ENCODE measurements at places on chromosomes 12 and 14. TPM values are rescaled to one million over a fixed set of nuclear protein-coding genes. Genes with fewer than 3 reads are reported as not detected.

- H3K27me3 ChIP-seq = no peaks in the 10 kb centered on the region
- DNase-seq = no peak
- no peak overlapping the region for H3K4me3 ChIP-seq
- H3K36me3 ChIP-seq = no peaks in the 10 kb centered on the region
- peaks cover 12% of the 10 kb centered on the region for H3K4me1 ChIP-seq
These were observed 27.1 kb upstream of the PCNX4 start for GRCh38 chr14:60064491-60065072.

- H3K4me3 ChIP-seq = no peak overlapping the region
- peaks cover 22% of the 10 kb centered on the region for H3K36me3 ChIP-seq
- H3K27me3 ChIP-seq = no peaks in the 10 kb centered on the region
- H3K27ac ChIP-seq = peak overlapping the region; percentile 71
- peaks cover 14% of the 10 kb centered on the region for H3K4me1 ChIP-seq
These were observed 79.2 kb downstream of the HECTD4 start for GRCh38 chr12:112303004-112303403.

GRCh38 chr12:101794574-101794973 is 36.2 kb downstream of the GNPTAB start:
- no peak overlapping the region for H3K27ac ChIP-seq
- no peak for DNase-seq
- H3K36me3 ChIP-seq = no peaks in the 10 kb centered on the region
- no peaks in the 10 kb centered on the region for H3K27me3 ChIP-seq
- no peaks in the 10 kb centered on the region for H3K4me1 ChIP-seq
- H3K4me3 ChIP-seq = no peak overlapping the region

Gene GPR162
- total RNA-seq = 0.16 TPM

Data from SJSA1 (cell line).